Endothelial cell of umbilical vein (primary cell): ENCODE measurements at places on chromosomes 6 and 20. TPM values are rescaled to one million over a fixed set of nuclear protein-coding genes. Genes with fewer than 3 reads are reported as not detected.

Gene KIAA1755
- 0.36 and 0.37 TPM in 2 replicates for polyA plus RNA-seq

- peak; percentile 38 for DNase-seq
Observed at GRCh38 chr6:106300944-106301343, 24.6 kb downstream of the ATG5 start.

- peak; percentile 45 for DNase-seq
Observed at GRCh38 chr6:138107078-138107751, at the start of gene PERP. TSS of gene PERP (minus strand) at chr6:138107419. CDS start at chr6:138107340, 79 bp downstream.

Gene IMPG1
- not detected in 2 replicates for polyA plus RNA-seq

Gene RANBP9
- 12.8 and 15.1 TPM in 2 replicates for polyA plus RNA-seq

DNA sequence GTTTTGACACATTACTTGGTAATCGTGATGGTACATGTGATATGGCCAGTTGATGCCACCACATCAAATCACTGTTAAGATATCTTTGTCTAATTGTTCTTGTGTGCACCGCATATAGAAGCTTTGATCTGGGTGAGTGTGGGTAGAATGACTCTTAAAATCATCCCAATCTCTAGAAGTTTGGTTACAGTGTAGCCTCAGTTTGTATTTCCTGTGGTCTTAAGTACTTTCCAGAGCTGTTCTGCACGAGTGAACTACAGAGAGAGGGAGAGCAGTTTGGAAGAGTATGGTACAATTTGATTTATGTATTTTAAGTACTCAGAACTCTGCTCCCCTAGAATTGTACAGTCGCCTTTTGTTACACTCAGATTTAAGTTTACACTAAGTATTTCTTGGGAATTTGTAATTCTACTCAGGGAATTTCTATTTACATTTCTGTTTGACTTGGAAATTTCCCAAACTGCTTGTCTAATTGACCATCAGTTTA lies 37.5 kb downstream of the SNX9 start:
- DNase-seq = peak; percentile 55

Gene HAO1
- polyA plus RNA-seq = not detected in 2 replicates

Gene SLC12A5
- polyA plus RNA-seq = 1.8 and 2.3 TPM in 2 replicates

Gene RBPJL
- polyA plus RNA-seq = not detected in 2 replicates

Gene CSNK2A1
- polyA plus RNA-seq = 57.0 and 68.4 TPM in 2 replicates

GRCh38 chr20:39094391-39094790 lies 132.2 kb downstream of the DHX35 start:
- DNase-seq = no peak

GRCh38 chr6:69128411-69128810 lies 493.3 kb downstream of the ADGRB3 start:
- DNase-seq = no peak
